ENCODE measurements at places on chromosomes 6 and 20.
A peak's percentile ranks its signal among the peaks of the same experiment; 100 is the strongest.

GRCh38 chr6:12601881-12602280 is 114.7 kb upstream of the PHACTR1 start:
- DNase-seq = no peak

GRCh38 chr6:45256697-45257695 is 71.1 kb upstream of the RUNX2 start:
- no peak for DNase-seq

- DNase-seq = no peak
Observed at GRCh38 chr6:3323696-3324261, 65.0 kb downstream of the PSMG4 start.

- no peak for DNase-seq
Observed at GRCh38 chr6:109794201-109794923, 103.3 kb downstream of the FIG4 start.

DNA sequence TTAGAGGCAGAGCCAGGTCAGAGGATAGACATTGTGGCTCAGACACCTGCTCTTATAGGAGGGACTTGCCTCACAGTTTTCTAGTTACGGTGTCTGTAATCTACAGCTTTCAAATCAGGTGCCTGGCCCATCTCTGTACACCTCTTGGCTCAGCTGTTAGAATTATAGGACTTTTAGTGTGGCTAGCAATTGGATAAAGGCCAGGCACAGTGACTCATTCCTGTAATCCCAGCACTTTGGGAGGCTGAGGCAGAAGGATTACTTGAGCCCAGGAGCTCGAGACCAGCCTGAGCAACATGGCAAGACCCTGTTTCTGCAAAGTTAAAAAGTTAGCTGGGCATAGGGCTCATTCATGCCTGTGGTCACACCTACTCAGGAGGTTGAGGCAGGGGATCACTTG is 20.0 kb downstream of the BRPF3 start:
- no peak for DNase-seq

DNA sequence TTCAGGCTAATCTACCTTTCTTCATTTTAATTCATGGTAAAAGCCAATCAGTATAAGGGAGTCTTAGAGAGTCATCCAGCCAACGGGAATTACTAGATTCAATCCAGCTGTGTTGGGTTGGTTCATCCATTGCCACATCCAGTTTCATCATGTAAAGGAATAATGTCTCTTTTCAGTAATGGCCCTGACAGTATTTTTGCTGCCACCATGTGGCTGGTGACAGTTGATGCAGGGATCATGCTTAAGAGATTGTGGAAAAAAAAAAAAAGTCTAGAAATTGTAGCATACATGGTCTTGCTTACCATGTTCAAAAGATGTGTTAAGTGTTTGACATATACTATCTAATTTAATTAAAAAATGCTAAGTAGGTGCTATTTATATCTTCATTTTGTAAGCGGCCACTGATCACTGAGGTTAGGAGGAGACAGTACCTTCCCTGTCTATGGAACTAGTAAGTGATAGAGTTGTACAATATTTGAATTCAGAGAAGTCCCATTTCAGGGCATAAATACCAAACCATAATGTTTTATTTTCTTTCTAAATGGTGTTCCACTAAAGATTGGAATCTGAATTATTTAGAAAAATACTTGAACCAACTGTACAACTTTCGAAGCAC is 135.9 kb downstream of the KHDRBS2 start:
- no peak for DNase-seq

GRCh38 chr6:120805276-120805675 is 529.0 kb downstream of the TBC1D32 start:
- DNase-seq = no peak

- DNase-seq = no peak
Observed at GRCh38 chr6:139029470-139030227, 1.1 kb downstream of the ABRACL start.

DNA sequence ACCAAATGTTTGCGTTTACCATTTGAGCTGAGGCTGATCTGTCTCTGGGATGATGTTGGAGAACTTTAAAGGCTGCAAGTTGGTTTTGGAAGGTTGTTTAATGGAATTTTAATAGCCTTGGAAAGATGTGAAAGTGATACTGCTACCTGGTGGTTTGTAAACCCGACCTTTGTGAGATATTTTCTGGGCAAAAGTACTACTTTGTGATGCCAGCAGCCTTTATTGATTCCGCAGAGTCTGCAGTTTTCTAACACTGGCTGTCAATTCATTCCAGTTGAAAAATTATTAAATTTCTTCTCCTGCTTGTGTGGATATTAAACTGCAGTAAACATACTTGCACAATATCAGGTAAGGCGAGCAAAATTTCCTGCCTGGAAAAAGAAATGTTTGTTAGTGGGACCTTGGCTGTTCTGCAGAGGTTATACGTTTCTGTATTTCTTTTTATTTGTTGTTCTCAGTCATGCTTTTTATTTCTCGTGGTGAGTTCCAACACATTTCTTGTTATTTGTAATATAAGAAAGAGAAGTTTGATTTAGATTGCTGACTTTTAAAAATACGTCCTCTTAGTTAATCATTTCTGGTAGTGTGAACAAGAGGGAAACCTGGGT is 322.5 kb downstream of the CDKAL1 start:
- DNase-seq = no peak

- peak; percentile 49 for DNase-seq
Observed at GRCh38 chr6:10720265-10720959, 2.5 kb upstream of the TMEM14C start.

DNA sequence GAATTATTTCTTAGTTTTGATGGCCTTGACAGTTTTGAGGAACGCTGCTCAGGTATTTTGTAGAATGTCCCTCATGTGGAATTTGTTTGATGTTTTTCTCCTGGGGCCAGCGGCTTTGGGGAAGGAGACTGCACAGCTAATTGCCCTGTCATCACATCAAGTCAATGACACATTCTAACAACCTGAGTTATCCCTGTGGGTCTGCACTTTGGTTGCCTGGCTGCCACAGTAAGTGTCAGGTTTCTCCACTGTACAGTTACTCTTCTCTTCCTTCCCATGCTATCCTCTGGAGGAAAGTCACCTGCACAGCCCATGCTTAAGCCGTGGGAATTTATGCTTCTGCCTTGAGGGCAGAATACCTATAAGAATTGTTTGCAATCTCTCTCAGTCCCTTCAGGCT is 1.4 kb upstream of the TREML4 start:
- no peak for DNase-seq

- DNase-seq = no peak
Observed at GRCh38 chr20:49529470-49529869, 38.5 kb downstream of the PTGIS start.

GRCh38 chr20:50494428-50494827 is 15.8 kb upstream of the PTPN1 start:
- no peak for DNase-seq

DNA sequence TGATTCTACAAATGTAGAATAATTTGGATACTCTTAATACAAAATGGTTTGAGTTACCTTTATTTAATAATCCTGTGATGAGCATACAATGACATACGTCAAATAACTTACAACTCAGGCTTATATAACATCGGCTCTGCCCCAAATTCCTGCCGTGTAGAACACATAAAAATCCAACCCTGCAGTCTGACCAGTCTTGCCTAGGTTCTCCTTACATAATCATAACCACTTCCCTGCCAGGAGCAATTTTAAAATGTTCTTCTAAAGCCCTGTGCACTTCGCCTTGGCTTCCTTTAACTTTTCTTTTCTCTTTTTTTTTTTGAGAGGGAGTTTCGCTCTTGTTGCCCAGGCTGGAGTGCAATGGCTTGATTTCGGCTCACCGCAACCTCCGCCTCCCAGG is 16.2 kb upstream of the IER3 start:
- no peak for DNase-seq

DNA sequence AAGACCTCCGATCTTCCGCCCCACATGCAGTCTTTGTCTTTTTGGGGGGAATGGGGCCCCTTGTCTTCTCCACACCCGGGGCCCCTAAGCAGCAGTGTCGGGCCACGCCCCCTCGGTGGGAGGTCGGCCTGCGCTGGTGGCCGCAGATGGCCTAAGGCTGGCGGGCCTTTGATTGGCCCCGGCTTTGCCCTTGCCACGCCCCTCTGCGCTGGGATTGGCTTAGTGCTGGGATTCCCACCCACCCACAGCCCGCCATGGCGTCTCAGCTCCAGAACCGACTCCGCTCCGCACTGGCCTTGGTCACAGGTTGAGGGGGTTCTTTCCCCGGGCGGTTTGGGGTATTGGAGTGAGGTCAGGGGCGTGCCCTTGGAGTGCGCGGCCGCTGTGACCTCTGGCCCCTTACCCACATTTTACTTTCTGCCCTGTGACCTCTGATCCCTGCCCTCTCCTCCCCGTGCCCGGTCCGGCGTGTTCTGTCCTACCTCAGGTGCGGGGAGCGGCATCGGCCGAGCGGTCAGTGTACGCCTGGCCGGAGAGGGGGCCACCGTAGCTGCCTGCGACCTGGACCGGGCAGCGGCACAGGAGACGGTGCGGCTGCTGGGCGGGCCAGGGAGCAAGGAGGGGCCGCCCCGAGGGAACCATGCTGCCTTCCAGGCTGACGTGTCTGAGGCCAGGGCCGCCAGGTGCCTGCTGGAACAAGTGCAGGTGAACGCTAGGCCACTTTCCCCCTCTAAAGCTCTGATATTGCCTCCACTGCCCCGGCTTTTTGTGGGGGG is at the start of gene HSD17B8:
Gene HSD17B8, plus strand, starts transcription at position 241 of the 776 bp plus-strand sequence. Its CDS starts 14 bp downstream, at position 255.
- peak; percentile 87 for DNase-seq

- no peak for DNase-seq
Observed at GRCh38 chr20:59350330-59351156, 50.1 kb downstream of the EDN3 start.

DNA sequence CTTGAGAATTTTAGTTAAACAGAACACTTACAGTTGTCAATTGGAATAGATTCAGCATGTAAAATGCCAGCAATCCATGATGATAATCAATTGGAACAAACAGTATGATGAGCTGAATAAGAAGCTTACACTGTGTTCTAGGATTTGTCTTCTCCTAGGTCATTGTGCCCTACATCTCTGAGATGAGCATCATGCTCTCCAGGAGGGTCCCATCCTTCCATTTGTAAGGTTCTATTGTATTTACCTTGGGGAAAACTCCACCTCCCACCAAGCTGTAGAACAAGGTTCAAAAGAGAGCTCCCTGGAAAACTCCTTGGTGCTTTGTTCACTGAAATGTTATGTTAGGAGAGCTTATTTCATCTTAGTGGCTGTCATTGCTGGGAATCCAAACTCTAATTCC is 60.8 kb downstream of the OR2B2 start:
- DNase-seq = no peak

- DNase-seq = no peak
Observed at GRCh38 chr20:3685341-3685740, 3.5 kb upstream of the ADAM33 start.

- no peak for DNase-seq
Observed at GRCh38 chr6:100880149-100880852, 828 bp downstream of the ASCC3 start.

DNA sequence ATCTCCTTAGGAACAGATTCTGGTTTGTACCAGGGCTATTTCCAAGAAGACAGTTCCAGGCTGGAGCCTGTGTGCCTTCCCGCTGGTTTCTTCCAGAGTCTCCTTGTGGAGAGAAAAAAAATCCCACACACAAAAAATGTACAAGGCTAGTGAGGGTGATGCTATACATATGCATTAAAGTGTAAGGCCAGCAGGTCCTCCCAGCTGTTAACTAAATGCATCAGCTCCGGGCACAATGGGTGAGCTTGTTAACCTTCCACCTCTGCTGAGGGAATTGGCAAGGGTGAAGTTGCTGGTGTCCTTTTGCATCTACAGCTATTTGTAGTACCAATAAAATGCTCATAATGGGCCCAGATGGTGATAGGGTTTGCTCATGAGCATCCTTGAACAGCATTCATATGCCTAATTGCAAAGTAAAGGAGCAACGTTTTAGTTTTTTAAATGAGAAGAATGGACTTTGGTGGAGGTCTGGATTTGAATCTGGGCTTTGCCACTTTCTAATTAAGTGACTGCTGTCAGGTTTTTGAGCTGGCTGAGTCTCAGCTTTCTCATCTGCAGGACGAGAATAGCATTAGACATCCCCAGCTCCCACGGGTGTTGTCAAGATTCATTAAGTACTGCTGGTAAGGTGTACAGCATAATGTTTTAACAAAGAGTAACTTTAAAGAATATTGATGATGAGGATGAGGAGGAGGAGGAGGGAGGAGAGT is 361.8 kb downstream of the QKI start:
- no peak for DNase-seq

DNA sequence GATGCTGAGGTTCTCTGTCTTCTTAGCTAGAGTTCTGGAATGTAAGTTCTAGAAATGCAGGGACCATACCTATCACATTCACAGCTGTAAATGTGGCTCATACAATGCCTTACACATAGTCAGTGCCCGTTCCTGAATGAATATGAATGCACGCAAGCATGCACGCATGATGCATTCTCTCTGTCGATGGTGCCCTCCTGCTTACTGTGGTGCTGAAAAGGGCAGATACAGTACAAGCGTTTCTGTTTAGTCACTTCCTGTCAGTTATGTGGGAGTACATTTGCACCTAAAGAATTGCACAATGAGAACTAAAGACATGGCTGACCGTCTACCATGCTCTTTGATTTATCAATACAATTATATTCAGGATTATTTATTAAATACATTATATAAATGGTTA is 152.2 kb upstream of the SOX4 start:
- no peak for DNase-seq

GRCh38 chr6:36793913-36794712 is 45.1 kb downstream of the CPNE5 start:
- DNase-seq = no peak

DNA sequence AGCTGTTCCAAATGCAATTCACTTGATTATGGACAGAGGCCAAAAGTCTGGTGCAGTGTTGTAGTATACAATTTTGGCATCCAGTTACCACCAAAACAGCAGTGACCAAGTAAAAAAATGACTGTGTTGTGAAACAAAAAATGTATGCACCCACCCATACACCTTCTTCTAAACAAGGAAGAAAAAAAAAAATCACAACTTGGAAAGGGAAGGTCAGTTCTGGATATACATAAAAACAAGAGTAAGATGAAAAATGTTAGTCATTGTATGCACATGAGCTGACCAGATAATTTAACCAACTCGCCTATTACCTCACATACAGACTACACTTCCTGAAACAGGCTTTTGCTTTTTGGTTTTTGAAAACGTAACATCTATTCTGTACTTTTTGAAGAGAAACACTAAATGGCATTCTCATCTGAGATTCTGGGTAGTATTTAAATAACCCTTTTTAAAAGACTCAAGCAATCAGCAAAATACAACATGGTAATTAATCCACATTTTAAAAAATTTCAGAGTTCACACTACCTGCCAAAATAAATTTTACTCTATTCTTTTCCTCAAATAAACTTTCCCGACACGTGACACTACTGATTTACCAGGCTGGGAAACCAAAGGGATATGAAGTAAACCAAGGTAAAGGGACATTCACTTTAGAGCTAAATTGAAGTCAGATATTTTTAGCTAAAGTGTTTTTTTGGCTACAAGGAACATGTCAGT is 141.6 kb upstream of the SHLD1 start:
- DNase-seq = no peak

GRCh38 chr6:11732036-11732631 is 46.5 kb downstream of the ADTRP start:
- no peak for DNase-seq
